ENCODE measurements at places on chromosomes 1 and 21. TPM values are rescaled to one million over a fixed set of nuclear protein-coding genes. Genes with fewer than 3 reads are reported as not detected.

DNA sequence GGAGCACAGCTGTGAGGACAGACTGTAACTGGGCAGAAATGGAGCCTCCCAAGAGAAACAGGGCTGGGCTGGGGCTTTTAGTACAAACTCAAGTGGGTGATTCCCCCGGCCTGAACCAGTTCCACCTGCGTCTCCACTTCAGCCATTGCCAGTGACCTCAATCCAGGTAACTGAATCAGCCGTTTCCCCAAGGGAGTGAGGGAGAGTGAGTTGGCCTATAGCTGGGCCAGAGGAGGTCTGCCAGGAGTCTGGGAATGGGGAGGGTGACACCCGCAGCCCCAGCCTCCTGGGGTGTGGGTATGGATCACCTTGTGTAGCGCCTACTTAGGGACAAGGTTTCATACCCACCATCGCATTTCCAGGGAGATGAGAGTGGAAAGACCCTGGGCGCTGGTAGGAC lies 8.5 kb downstream of the SLC26A9 start:
- no peaks in the 10 kb centered on the region for H3K36me3 ChIP-seq
- H3K4me1 ChIP-seq = peaks cover 35% of the 10 kb centered on the region
- no peaks in the 10 kb centered on the region for H3K27me3 ChIP-seq
- DNase-seq = no peak
- no peak overlapping the region for H3K27ac ChIP-seq

GRCh38 chr21:43367296-43367695 lies 59.6 kb downstream of the SIK1 start:
- H3K4me1 ChIP-seq = peaks cover 7% of the 10 kb centered on the region
- no peaks in the 10 kb centered on the region for H3K36me3 ChIP-seq
- no peaks in the 10 kb centered on the region for H3K27me3 ChIP-seq
- DNase-seq = no peak
- H3K27ac ChIP-seq = no peak overlapping the region

- H3K4me1 ChIP-seq = no peaks in the 10 kb centered on the region
- H3K27me3 ChIP-seq = 0 out of 2 replicates have a peak, but pooled peaks cover 10% of the 10 kb centered on the region
- no peaks in the 10 kb centered on the region for H3K36me3 ChIP-seq
- H3K27ac ChIP-seq = no peak overlapping the region
- no peak for DNase-seq
These were observed 86.1 kb downstream of the OMA1 start for GRCh38 chr1:58460469-58460868.

GRCh38 chr1:199279872-199280645 lies 641.2 kb downstream of the PTPRC start:
- no peak for DNase-seq
- H3K4me1 ChIP-seq = peaks cover 7% of the 10 kb centered on the region
- H3K4me3 ChIP-seq = no peak overlapping the region
- no peak overlapping the region for H3K27ac ChIP-seq

GRCh38 chr1:170215072-170215885 lies 69.5 kb downstream of the NTMT2 start:
- H3K27ac ChIP-seq = no peak overlapping the region
- H3K4me3 ChIP-seq = no peak overlapping the region
- H3K4me1 ChIP-seq = no peaks in the 10 kb centered on the region
- no peak for DNase-seq

DNA sequence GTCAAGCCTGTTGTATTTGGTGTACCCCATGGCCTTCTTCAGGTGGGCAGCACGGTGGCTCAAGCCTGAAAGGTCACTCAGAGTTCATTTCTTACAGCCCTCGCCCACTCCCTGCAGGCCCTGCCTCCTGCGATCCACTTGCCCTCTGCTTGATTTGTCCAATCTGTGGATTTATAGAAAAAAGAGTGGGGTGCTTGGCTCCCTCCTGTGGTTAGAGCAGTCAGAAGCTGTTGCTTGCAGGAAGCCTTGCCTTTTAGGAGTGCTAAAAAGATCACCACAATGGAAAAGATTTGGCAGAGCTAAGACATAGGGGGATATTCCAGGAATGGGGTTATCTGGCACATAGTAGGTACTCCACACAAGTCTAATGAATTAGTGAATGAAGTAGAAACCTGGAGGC lies 108.0 kb upstream of the TRABD2B start:
- no peak for DNase-seq
- H3K4me3 ChIP-seq = no peak overlapping the region
- no peaks in the 10 kb centered on the region for H3K27me3 ChIP-seq
- H3K36me3 ChIP-seq = no peaks in the 10 kb centered on the region
- H3K27ac ChIP-seq = no peak overlapping the region

GRCh38 chr1:228650141-228650540 lies 85.1 kb upstream of the RHOU start:
- no peak overlapping the region for H3K27ac ChIP-seq
- H3K4me1 ChIP-seq = peaks cover 17% of the 10 kb centered on the region
- no peak overlapping the region for H3K4me3 ChIP-seq
- peaks cover 29% of the 10 kb centered on the region for H3K27me3 ChIP-seq

RGS18 gene
- not detected for total RNA-seq

FCRL5 gene
- not detected for total RNA-seq

OR14A2 gene
- total RNA-seq = not detected

Data from SJSA1 (cell line).